Brain (organoid and tissue), 16 donors: ENCODE measurements at places on chromosomes 1 and 21. TPM values are rescaled to one million over a fixed set of nuclear protein-coding genes. Genes with fewer than 3 reads are reported as not detected.

The UBL4B gene
- 4.9 TPM for polyA plus RNA-seq

The EDARADD gene
- 0.15 TPM for polyA plus RNA-seq

The IFI44 gene
- 1.6 TPM for polyA plus RNA-seq

The MX1 gene
- 24.5 TPM for polyA plus RNA-seq

The FCGR2B gene
- polyA plus RNA-seq: 1.7 TPM

The GJC2 gene
- polyA plus RNA-seq: 22.7 TPM

The HPCAL4 gene
- 20.0 TPM for polyA plus RNA-seq

The HSF2BP gene
- polyA plus RNA-seq: 1.8 TPM

The NHLH2 gene
- not detected for polyA plus RNA-seq

The SLAMF1 gene
- polyA plus RNA-seq: not detected

The OR2T11 gene
- polyA plus RNA-seq: not detected

The SERTAD4 gene
- 9.2 TPM for polyA plus RNA-seq

The C1orf115 gene
- polyA plus RNA-seq: 30.4 TPM

The ACTN2 gene
- polyA plus RNA-seq: 7.3 TPM

The MANEAL gene
- 98.9 TPM for polyA plus RNA-seq

The CELA2A gene
- not detected for polyA plus RNA-seq

The ATAD3C gene
- 10.3 TPM for polyA plus RNA-seq

The LIN28A gene
- not detected for polyA plus RNA-seq

The GJA8 gene
- not detected for polyA plus RNA-seq

The APCS gene
- not detected for polyA plus RNA-seq

The OR2L13 gene
- polyA plus RNA-seq: 2.6 TPM

The LORICRIN gene
- not detected for polyA plus RNA-seq

The NIT1 gene
- polyA plus RNA-seq: 40.7 TPM

The DNAI4 gene
- 2.1 TPM for polyA plus RNA-seq
